ENCODE measurements at places on chromosomes 7 and 10.

GRCh38 chr10:111745982-111746381, 437.6 kb downstream of the GPAM start:
- no peak for DNase-seq

GRCh38 chr10:109668154-109668665, 255.1 kb downstream of the XPNPEP1 start:
- no peak for DNase-seq

DNA sequence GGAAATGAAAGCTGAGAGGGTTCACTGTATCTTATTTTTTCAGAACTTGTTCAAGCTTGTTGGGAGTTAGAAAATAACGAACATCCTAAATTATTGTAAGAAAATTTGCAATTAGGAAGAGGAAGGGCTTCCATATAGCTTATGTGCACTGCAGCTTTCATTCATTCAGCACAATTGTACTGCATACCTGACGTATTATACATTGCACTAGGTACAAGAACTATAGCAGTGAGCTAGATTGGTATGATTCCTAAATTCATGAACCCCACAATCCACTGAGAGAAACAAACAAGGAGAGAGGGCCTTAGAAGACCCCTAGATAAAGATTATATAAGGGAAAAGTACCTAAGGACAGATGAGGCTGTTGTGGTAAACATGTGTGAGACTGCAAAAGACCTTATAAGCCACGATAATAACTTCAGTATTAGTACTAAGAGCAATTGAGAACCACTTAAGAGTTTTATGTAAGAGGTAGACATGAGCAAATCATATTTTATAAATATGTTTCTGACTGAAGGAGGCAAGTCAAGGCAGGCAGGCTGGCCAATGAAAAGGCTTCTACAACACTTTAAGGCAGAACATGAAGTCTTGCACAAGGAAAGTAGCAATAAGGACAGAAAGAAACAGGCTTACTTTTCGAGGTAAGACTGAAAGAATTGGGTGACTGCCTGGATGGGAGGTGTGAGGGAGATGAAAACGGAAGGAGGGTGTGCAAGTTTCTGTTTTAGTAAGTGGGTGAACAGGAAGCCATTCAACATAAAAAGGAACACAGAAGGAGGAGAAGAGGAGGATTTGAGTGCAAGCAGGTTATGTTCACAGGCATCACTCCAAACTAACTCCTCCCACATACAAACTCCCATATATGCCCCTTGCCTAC, 77.9 kb upstream of the LRRN3 start:
- no peak for DNase-seq

- no peak for DNase-seq
Measured at GRCh38 chr7:119783799-119784198, 489.2 kb upstream of the KCND2 start.

DNA sequence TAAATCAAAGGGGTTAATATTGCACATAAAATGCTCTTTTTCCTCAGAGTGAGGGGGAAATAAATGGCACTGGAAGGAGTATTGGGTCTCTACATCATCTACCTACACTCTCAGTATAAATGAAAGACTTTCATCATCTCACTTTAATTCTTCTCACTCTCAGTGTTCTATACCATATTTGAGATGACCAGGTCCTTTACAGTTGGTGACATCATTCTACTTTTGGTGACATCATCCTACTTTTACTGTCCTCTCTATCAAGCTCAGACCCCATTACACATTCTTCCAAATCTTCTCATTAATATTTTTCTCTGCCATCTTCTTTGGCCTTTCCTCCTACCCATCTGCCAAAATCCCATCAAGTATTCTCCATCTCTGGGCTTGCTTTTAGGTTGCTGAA, 74.6 kb upstream of the TMEM106B start:
- DNase-seq = no peak

GRCh38 chr10:7038416-7038815, 372.4 kb downstream of the SFMBT2 start:
- no peak for DNase-seq
